Activated CD4-positive, alpha-beta T cell treated with anti-CD3 and anti-CD28 coated beads for 36 hours (primary cell): ENCODE measurements at places on chromosomes 7 and 10.
A peak's percentile ranks its signal among the peaks of the same experiment; 100 is the strongest.

DNA sequence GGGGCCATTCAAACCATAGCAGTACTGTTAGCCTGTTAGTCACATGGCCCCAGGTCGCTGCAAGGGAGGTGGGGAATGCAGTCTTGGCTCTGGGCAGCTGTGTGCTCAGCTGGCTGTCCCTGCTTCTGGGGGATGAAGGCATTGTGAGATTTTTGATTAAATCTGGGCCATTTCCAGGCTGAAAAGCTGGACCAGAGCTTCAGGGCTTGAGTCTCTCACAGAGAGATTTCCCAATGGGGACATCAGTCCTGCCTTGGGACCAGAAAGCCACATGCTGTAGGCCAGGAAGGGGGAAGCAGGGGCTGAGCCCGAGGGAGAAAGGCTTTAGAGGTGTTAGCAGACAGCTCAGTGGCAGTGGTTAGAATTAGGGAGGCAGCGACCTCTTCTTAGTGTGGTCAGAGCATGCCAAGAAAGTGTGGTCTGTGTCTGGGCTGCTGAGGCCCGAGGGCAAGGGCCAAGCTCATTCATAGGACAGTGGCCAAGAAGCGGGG is 33.6 kb downstream of the PALD1 start:
- H3K27ac ChIP-seq, result no peak overlapping the region
- H3K4me1 ChIP-seq, result peaks cover 4% of the 10 kb centered on the region
- no peak overlapping the region for H3K4me3 ChIP-seq

GRCh38 chr7:28853150-28853549 is 105.0 kb downstream of the TRIL start:
- no peaks in the 10 kb centered on the region for H3K36me3 ChIP-seq
- peaks cover 5% of the 10 kb centered on the region for H3K4me1 ChIP-seq
- H3K27ac ChIP-seq, result no peak overlapping the region
- H3K27me3 ChIP-seq, result peaks cover 51% of the 10 kb centered on the region
- DNase-seq, result no peak

DNA sequence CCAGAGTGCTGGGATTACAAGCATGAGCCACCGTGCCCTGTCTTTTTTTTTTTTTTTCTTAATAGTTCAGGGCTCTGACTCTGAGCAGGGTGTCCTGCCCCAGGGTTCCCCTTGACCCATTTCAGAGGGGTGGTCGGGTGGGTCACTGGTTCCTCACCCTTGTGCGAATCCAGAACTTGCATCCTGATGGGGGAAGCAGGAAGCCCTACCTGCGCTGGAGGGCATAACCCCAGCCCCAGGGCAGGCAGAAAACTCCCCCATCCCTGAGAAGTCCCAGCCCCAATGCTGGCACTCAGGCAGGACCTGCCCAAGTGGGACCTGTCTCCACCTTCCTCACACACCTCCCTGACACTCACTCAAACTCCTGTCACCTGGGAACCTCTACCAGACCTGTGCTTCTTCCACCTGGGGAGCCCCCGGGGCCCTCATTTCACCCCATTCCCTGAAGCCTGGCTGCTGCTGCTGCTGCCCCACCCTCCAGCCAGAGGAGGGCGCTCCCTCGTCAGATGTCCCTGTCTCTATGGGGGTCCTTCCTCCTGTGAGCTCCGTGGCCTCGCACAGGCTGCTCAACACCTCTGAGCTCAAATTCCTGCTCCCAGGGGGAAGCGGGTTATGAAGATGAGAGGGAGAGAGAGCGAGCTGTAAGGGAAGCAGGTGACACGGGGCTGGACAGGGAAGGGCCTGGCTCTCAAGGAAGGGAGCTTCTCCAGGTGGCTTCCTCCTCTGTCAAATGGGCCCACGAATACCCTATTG is 15.1 kb upstream of the ZNF273 start:
- peak overlapping the region; percentile 74 for H3K4me3 ChIP-seq
- H3K27ac ChIP-seq, result no peak overlapping the region
- peaks cover 52% of the 10 kb centered on the region for H3K27me3 ChIP-seq
- peak; percentile 69 for DNase-seq
- H3K36me3 ChIP-seq, result no peaks in the 10 kb centered on the region
- peaks cover 14% of the 10 kb centered on the region for H3K4me1 ChIP-seq

GRCh38 chr10:43110338-43111071 is 27.7 kb upstream of the CSGALNACT2 start:
- no peak overlapping the region for H3K4me3 ChIP-seq
- H3K36me3 ChIP-seq, result no peaks in the 10 kb centered on the region

- H3K27me3 ChIP-seq, result no peaks in the 10 kb centered on the region
- H3K36me3 ChIP-seq, result no peaks in the 10 kb centered on the region
- no peak overlapping the region for H3K27ac ChIP-seq
- no peaks in the 10 kb centered on the region for H3K4me1 ChIP-seq
- no peak for DNase-seq
- no peak overlapping the region for H3K4me3 ChIP-seq
Measured at GRCh38 chr7:46320956-46321355, 399.9 kb upstream of the IGFBP3 start.

DNA sequence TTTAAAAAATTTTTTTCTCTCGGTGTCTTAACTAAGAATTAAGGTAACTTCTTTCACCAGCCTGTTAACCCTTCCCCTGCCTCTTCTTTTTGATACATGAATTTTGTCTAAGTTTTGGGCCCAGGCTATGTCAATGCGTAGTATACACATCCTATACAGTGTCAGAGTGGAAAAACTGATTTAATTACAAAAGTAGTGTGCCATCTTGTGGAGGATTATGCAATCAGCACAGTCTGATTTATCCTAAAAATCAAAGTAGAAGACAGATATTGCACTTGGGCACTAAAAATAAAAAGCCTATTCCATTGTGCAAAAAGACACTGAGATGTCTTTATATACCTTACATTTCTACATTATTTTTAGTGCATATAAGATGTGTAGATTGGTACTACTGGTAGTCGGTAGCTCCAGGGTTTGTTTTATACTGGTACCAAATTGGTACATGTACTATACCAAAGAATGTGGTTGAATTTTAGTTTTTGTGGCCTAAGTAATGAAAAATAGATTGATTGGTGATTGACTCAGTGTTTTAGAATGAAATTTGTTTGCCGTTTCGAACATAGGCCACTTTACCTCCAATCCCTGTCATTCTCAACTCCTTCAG is 96.6 kb downstream of the MKLN1 start:
- peaks cover 8% of the 10 kb centered on the region for H3K4me1 ChIP-seq
- H3K4me3 ChIP-seq, result no peak overlapping the region
- H3K36me3 ChIP-seq, result peaks cover 10% of the 10 kb centered on the region
- H3K27ac ChIP-seq, result no peak overlapping the region
- no peak for DNase-seq

DNA sequence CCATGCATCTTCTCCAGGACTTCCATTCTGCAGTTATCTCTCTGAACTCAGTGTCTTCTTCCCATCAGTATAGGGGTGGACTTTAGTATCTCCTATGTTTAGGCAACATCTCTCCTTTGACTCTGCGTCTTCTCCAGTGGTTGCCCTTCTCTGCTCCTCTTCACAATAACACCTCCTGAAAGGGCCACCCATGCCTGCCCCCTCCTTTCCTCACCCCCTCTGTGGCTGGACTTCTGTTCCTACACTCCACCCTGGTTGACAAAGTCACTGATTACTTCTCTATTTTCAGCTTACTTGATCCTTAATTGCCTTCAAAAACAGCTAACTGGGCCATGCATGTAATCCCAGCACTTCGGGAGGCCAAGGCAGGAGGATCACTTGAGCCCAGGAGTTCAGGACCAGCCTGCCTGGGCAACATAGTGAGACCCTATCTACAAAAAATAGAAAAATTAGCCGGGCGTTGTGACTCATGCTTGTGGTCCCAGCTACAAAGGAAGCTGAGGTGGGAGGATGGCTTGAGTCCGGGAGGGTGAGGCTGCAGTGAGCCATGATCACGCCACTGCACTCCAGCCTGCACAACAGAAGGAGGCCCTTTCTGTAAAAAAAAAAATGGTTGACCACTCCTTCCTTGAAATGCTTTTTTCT is 13.7 kb downstream of the SRGN start:
- peak; percentile 44 for DNase-seq
- H3K4me1 ChIP-seq, result peaks cover 33% of the 10 kb centered on the region
- no peak overlapping the region for H3K4me3 ChIP-seq

GRCh38 chr10:43355749-43356371 is 15.6 kb upstream of the FXYD4 start:
- peaks cover 3% of the 10 kb centered on the region for H3K36me3 ChIP-seq
- H3K4me3 ChIP-seq, result no peak overlapping the region
- peak; percentile 74 for DNase-seq
- H3K27me3 ChIP-seq, result peaks cover 4% of the 10 kb centered on the region

DNA sequence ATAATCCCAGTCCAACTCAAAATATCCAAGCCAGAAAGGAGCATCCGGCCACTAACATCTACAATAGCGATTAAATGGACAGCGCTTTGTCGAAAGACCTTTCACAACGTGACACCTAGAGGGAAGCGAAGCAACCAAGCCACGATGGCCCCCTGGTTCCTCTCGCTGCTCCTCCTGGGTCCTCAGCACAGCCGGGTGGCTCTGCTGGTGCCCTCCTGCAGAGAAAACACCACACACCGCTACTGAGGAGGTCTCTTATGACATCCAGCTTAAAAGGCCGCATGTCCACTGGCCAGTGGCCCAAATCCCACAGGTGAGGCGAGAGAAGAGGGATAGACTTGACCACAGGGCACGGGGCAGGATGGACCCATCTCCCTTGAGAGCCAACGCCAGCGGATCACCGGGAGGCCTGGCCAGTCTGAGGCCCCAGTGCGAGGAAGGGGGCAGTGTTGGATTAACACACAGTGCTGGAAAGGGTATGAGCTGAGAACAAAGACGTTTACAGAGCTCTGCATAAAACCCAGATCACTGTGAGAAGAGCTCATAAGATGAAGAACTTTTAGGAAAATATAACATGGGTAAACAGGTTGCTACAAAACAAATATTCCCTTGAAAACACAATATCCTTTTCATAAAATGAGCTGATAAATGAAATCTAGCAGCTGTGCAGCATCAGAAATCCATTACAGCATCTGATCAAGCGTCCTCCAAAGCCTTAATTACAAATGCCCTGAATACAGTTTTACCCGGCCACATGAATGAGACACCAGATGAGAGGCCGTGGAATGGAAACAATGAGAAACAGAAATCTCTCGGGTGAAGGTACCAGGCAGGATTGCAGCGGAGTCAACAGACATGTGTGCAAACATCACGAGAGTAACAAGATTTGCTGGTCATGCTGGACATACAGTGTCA is 236.7 kb downstream of the DIP2C start:
- H3K27me3 ChIP-seq, result peaks cover 2% of the 10 kb centered on the region
- H3K4me1 ChIP-seq, result peaks cover 50% of the 10 kb centered on the region

DNA sequence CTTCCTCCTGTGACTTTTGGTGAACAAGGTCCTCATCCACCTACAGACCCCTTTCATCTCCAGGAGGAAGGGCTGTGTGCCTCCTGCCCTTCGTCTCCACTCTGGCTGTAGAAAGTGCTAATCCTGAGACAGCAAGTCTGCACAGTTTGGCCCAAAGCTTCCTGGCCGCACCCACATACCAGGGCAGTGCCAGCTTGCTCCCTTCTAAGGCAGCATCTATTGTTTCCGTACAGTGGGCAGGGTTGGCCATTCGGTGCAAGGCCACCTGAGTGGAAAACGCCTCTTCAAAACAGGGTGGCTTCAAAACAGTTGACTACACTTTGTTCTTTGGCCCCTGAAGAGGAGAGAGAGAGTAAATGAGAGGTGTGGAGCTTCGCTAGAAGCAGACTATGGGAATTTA is 134.1 kb upstream of the KLF14 start:
- peak overlapping the region; percentile 8 for H3K4me3 ChIP-seq
- H3K4me1 ChIP-seq, result peaks cover 4% of the 10 kb centered on the region

DNA sequence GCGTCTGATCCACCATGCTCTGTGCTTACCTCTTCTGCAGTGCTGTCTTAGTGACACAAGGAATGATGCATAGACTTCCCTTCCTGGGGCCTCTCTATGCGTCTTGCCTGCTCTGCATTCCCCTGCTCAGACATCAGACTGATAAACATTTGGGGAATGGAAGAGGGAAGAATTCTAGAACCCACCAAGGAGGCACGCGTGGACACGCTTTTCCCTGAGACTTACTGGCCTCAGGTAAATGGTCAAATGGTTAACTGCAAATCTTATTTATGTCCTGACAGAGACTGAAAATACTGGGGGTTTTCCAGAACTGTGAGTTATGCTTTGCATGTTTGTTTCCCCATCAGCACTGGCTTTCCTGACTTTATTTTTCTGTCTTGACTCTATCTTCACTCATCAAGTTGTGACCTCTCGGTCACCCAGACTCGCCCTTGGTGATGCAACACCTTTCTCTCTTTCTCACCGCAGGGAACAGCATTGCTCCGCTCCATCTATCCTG is 285.9 kb upstream of the FZD8 start:
- no peak overlapping the region for H3K27ac ChIP-seq
- no peaks in the 10 kb centered on the region for H3K4me1 ChIP-seq
- no peaks in the 10 kb centered on the region for H3K27me3 ChIP-seq
- no peaks in the 10 kb centered on the region for H3K36me3 ChIP-seq
- H3K4me3 ChIP-seq, result no peak overlapping the region

- H3K27ac ChIP-seq, result no peak overlapping the region
- peaks cover 3% of the 10 kb centered on the region for H3K27me3 ChIP-seq
- no peak for DNase-seq
- no peaks in the 10 kb centered on the region for H3K4me1 ChIP-seq
- H3K4me3 ChIP-seq, result no peak overlapping the region
Measured at GRCh38 chr10:127343821-127344220, 147.4 kb upstream of the INSYN2A start.

DNA sequence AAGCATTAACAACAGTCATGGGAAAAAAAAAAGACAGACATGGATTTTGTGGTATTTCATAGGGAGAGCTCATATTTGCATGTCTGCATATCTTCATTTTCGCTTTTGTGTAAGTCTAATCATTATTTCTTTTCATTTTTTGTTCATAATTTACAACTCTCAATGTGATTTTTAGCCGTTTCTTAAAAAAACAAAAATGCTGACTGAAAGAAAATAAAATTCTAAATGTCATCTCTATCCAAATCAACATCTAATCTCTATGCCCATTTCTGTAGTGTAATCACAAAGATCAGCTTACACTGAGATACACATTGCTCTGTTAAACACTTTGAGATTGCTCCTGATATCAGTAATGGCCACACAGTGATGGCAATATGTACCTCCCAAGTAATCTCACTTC is 29.2 kb downstream of the CHRM2 start:
- no peak for DNase-seq
- no peaks in the 10 kb centered on the region for H3K36me3 ChIP-seq
- no peaks in the 10 kb centered on the region for H3K4me1 ChIP-seq
- no peak overlapping the region for H3K4me3 ChIP-seq
- no peaks in the 10 kb centered on the region for H3K27me3 ChIP-seq

GRCh38 chr7:98802088-98802780 is 67.6 kb downstream of the TMEM130 start:
- peaks cover 2% of the 10 kb centered on the region for H3K4me1 ChIP-seq
- no peaks in the 10 kb centered on the region for H3K36me3 ChIP-seq
- peak; percentile 77 for DNase-seq
- H3K27me3 ChIP-seq, result peaks cover 10% of the 10 kb centered on the region
- no peak overlapping the region for H3K27ac ChIP-seq

DNA sequence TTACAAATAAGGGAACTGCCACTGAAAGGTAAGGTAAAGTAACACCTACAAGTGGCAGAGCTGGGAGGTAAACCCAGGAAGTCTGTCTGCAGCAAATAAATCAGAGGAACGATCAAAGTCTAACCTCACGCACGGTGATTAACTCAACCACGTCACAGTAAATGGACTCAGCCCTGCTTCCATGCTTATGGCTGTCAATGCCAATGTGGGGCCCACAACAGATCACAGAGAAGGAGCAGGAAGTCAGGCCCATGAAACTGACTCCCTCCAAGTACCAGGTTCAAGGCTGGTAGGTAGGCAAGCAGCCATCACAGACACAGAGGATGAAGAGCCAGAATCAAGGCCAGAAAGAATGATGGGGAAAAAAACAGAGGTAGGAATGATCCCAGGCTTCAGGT is 38.0 kb upstream of the ACSL5 start:
- peaks cover 7% of the 10 kb centered on the region for H3K4me1 ChIP-seq
- no peak for DNase-seq
- no peak overlapping the region for H3K27ac ChIP-seq
- H3K4me3 ChIP-seq, result no peak overlapping the region

GRCh38 chr10:43867667-43868565 is 219.2 kb upstream of the ZNF32 start:
- H3K4me3 ChIP-seq, result no peak overlapping the region
- no peaks in the 10 kb centered on the region for H3K27me3 ChIP-seq
- no peak for DNase-seq
- no peaks in the 10 kb centered on the region for H3K4me1 ChIP-seq
